Fibroblast of upper back skin (primary cell): ENCODE measurements at places on chromosomes 7 and 10.

DNA sequence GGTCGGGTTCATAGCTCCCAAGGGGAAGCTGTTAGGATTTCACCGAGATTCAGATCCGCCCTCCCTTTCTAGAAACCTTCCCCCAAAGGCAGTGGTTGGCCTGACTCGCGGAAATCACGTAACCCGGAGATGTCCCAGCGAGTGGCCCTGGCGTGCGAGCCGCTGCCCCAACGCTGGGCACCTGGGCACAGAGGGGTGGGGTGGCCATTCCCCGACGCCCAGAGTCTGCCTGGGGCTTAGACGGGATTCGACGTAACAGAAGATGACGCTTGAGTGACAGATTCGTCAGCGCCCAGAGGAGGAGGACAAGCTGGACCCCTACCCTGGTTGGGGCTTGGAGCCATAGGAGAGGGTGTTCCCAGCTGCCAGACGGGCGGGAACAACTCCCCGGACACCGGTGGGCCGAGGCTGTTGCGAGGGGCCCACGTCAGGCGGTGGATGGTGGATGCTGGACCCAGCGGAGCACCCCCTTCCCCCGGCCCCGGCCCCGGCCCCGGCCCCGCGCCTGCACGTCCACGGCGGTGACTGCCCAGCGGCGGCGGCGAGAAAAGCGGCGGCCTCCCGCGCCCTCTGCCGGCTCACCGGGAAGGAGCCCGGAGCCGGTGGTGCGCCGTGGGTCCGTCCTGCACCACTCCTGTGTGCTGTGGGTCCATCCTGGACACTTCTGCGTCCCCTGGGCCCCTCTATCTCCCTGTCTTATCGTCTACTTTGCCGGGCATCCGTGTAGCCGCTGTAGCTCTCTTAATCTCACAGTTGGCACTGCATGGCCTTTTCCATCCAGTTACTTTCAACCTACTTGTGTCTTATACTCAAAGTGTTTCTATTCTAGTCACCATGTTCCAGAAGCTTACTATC, 35.4 kb upstream of the KNDC1 start:
- DNase-seq = no peak

- no peak for DNase-seq
Observed at GRCh38 chr7:116209561-116210070, 723 bp upstream of the TES start.

GRCh38 chr10:65675236-65675635, 1250.6 kb upstream of the LRRTM3 start:
- DNase-seq = no peak

- DNase-seq = peak; percentile 79
Observed at GRCh38 chr10:89091496-89091895, 100.9 kb downstream of the FAS start.

DNA sequence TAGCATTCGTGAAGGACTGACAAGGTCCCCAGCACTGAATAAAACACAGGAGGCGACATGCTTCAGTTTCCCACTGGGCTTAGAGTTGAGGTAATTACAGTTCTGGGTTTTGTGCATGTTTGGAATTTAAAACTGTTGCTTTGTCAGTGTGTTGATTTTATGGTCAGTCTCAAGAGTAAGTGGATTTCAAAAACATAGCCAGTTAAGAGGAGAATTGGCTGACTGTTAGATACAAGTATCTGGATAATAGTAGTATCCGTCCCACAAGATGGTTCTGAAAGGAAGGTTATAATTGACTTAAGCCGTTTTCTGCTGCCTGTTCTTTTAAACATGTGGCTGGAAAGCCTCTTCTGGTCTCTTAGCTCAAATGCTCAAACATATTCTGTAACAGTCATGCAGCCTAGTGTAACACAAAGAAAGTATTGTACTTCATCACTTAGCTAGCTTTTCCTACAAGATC, 170.9 kb downstream of the POLR1F start:
- peak; percentile 11 for DNase-seq

GRCh38 chr7:155835446-155836215, 23.4 kb upstream of the SHH start:
- no peak for DNase-seq

DNA sequence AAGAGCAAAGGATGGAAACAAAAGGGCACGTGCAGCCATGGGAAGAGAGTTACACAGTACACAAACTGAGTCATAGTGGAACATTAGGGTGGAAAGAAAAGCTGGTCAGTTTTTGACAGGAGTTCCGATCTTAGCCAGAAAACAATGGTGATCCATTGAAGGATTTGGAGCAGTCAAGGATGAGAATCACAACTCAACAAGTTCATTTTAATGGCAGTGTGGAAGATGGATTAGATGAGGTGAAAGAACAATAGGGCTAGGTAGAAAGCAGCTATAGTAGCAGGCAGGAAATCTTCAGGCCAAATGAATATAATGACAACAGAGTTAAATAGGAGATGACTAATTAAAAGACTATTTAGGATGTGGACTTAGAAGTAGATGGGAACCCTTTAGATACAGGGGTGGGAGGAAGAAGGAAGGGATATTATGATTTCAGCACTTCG, 136.3 kb downstream of the DOCK4 start:
- DNase-seq = peak; percentile 17

GRCh38 chr7:50674896-50675835, 107.5 kb downstream of the GRB10 start:
- DNase-seq = no peak

- no peak for DNase-seq
Observed at GRCh38 chr10:114262496-114262895, 23.4 kb downstream of the VWA2 start.

- DNase-seq = no peak
Observed at GRCh38 chr7:51356849-51357516, 40.4 kb upstream of the COBL start.

DNA sequence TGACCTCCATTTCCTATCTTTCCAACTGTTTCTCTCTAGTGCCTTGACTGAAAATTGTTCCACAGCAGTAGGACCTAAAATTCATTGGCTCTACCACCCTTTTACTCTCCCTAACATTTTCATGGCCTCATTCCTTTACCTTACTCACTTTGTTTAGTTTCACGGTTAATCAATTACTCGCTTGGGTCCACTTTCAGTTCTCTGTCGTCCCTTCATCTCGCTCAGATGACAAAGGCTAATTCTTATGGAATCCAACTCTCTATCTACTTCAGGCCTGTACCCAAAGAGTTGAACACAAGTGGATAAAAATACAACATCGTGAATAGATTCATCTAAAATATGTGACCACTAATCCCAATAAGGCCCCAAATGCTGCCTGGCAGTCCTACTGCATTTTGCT, 85.9 kb upstream of the ADO start:
- no peak for DNase-seq

DNA sequence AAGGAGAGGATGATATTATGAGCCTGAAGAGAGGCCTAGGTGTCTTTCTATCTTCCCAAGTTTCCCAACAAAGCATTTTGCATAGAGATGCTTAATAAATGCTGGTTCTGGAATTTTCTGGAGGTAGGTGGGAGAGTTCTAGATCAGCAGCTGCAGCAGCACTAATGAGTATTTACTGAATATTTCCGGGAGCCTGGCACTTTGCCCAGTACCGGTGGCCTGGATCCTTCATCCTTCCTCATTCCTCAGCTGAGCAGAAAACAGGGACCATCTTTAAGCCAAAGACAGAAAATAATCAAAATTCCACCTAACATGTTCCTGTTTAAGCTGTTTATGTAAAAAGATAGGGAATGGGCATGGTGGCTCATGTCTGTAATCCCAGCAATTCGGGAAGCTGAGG, 813.2 kb upstream of the AUTS2 start:
- peak; percentile 59 for DNase-seq

- no peak for DNase-seq
Observed at GRCh38 chr7:149804106-149804505, 30.7 kb upstream of the ZNF467 start.

DNA sequence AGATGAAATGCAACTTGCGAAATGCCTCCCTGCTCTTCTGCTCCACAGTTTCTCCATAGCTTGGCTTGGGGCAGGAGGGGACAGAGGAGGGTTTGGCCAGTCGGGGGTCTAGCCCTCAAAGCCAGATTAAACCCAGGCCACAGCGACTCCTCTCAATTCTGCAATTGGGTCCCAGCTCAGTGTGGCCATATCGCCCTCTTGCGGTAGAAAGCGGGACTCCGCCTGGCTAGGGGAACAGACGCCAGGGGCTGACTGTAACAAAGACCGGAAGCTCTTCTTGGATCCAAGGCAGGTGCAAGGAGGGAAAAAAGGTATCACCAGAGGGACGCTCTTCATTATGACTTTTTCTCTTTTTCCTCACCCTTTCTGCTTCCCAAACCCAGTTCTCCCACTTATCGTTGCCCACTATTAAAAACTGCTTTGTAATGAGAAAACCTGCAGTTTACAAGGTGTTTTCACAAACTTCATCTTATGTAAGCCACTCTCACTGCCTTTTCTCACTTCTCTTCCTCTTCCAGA, 36.6 kb upstream of the TNPO3 start:
- DNase-seq = peak; percentile 63

DNA sequence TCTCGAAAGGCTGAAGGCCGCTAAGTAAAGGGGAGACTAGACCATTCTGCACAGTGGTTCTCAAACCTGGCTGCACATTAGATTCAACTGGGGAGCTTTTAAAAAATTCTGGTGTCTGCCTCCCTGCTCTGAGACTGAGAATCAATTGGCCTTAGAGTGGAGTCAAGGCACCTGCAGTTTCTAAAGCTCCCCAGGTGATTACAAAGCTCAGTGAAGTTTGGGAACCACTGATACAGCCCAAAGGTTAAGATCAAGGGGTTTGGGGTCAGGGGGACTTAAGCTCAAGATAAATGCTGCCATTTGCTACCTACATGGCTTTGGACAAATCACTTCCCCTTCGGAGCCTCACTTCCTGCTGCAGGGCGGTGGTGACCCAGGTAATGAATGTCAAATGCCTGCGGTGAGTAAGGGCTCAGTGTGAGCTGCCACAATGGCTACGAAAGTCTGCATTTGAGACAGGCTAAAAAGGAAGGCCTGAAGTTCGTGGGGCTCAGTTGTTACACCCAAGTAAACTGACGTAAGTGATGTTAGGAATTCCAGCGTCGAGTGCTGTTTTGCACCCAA, 72.3 kb downstream of the TLL2 start:
- DNase-seq = no peak

GRCh38 chr7:77699056-77699455, 2.8 kb downstream of the RSBN1L start:
- DNase-seq = no peak

GRCh38 chr10:43574906-43575305, 490 bp upstream of the ZNF239 start:
- DNase-seq = no peak

- no peak for DNase-seq
Observed at GRCh38 chr10:125515571-125515970, 167.4 kb downstream of the TEX36 start.

DNA sequence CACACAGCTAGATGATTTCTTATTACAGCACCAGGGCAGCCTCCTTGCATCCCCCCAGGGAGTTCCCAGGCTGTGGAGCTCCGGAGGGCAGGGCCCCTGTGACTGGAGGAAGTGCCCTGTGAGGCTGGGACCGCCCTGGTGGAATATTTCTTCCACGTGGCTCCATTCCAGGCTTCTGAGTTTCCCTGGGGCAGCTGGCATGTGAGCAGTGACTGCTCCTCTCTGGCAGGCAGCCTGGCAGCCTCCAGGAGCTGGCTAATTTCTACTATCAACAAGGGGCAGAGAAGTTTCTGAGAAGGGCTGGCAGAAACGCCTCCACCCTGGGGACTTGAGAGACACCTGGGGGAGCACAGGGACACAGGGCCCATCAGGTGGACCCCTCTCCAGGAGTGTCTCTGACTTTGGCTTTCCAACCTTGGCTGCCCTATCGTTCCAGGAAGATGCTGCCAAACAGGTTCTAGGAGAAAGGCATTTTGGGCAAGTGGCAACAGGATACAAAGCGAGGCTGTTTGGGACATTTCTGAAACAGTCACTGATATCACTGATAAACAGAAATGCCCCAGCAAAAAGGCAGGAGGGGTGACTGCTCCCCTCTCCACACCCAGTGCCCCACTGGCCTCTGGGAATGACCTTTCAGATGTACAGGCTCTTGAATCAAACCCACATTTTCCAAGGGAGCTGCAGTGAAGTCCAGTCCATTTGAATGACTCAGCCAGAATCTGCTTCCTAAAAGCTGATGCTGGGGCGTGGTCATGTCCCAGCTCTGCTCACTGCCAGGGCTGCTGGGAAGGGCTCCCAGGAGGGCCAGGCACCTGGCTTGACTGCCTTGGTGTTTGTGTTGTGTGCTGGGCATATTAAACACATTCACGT, 16.1 kb downstream of the MYOF start:
- peak; percentile 85 for DNase-seq

GRCh38 chr7:28891192-28891875, 66.8 kb downstream of the TRIL start:
- DNase-seq = no peak

DNA sequence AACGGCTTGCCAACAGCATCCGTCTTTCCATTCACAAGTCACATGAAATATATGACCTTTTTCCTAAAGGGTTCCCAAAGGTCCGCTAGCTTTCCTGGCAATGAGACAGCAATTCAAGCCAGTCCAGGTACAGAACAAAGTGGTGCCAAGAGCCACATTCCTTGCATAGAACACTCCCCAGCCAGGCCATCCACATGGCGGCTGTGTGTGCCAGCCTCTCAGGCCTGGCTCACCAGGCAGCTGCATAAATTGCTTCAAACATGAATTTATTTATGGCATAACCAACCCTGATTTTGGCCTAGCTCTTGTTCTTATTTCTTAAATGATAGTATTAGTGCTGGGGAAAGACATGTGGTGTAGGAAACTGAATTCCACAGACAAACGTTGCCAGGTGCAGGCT, 63.7 kb upstream of the CREB5 start:
- DNase-seq = no peak

DNA sequence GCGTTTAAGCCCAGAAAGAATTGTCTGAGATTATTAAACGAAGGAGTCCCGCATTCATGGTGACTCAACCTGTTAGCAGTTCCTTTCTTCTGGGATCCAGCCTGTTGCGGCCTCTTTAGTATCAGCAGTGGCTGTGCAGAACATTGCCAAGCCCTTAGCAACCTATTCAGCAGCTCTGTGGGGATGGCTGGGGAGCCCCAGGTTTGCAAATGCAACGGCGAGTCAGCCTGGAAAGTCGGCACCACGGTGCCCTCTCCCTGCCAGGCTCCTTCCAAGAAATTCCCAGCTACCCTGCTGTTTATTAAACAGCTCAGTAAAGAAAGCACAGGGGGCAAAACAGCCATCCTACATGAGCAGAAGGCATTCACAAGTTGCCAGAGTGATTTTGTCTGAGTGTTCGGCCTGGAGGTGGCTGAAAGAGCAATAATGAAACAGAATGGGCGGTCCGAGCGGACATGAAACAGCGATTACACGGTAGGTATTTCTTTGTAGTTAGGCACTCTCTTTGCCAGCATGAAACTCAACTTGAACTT, 198.3 kb downstream of the BAMBI start:
- peak; percentile 29 for DNase-seq

GRCh38 chr7:50304129-50304910, at the start of gene IKZF1:
IKZF1 (plus strand) TSS chr7:50304716; CDS start chr7:50319062, 14,346 bp downstream.
- DNase-seq = no peak

DNA sequence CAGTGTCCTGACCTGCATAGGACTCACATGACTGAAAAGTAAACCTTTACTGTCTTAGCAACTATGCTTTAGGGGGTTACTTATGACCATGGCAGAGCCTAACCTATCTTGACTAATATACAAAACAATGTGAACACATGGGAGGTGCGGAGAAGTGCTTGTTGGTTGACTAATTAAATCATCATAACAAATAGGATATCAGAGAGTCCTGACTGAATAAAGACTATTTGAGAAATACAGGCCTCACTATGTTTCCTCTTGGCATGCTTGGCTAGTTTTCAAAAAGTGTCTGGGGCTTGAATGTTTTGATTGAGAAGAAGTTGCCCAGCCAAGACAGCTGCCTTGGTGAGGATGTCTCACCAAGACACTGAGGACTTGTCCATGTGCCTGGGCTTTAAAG, 104.4 kb upstream of the PHYHIPL start:
- DNase-seq = no peak
